Mucosa of descending colon (tissue), 3 donors: ENCODE measurements at places on chromosomes 5 and 9. TPM values are rescaled to one million over a fixed set of nuclear protein-coding genes. Genes with fewer than 3 reads are reported as not detected.

- DNase-seq: no peak
Measured at GRCh38 chr5:89441965-89442364, 559.0 kb upstream of the MEF2C start.

DNA sequence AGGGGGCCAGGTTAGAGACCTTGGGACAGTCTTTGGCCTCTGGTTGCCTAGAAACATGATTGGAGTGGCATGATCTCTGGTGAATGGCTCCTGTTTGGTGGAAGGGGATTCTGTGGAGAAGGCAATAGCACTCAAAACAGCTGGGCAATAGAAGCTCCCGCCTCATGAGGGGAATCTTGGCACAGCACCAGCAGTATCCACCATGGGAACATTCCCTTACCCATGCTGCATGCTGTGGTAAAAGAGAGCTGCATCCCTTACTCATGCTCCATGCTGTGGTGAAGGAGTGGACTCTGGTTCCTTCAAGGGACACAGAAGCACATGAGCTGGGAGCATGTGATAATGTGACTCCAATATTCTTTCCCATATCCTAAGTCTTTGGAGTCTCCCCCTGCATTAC is 160.6 kb downstream of the PJA2 start:
- no peak for DNase-seq

- no peak for DNase-seq
Measured at GRCh38 chr9:77374266-77374665, 196.9 kb downstream of the VPS13A start.

GRCh38 chr5:125049721-125050702 is 303.6 kb upstream of the ZNF608 start:
- DNase-seq: no peak

GRCh38 chr9:38160613-38161215 is 91.7 kb upstream of the SHB start:
- peak; percentile 62 for DNase-seq

DNA sequence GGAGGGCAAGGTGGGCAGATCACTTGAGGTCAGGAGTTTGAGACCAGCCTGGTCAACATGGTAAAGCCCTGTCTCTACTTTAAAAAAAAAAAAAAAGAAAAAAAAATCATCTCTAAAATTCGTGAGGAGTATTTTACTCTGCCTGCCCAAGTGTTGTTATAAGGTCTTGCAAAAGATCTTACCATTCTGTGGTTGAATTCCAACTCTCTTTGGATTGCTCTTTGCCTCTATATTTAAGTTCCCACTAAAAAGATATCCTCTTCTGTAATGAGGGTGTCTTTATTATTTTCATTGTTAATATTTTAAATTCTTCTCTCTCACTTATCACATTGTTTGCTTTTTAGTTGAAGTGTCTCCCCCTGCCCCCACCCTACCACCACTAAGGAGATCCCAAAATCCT is 33.4 kb downstream of the CREBRF start:
- no peak for DNase-seq

DNA sequence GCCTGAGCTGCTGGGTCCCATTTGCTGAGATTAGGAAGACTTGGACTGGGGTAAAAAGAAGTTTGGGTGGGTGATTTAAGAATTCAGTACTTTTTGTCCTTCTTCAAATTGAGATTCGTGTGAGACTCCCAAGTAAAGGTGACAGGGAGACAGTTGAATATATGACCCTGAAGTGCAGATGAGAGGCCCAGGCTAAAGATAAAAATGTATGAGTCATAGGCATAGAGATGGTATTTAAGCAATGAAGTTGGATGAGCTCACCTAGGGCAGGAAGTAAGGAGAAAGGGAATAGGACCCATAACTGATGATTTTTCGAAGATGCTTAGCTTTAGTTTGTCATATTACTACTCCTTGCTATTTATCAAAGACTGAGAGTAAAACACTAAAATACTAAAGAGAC is 255.9 kb upstream of the ADRA1B start:
- no peak for DNase-seq

GRCh38 chr9:35432076-35432475 is 57.8 kb upstream of the RUSC2 start:
- no peak for DNase-seq

- no peak for DNase-seq
Measured at GRCh38 chr9:134716067-134716466, 74.5 kb downstream of the COL5A1 start.

DNA sequence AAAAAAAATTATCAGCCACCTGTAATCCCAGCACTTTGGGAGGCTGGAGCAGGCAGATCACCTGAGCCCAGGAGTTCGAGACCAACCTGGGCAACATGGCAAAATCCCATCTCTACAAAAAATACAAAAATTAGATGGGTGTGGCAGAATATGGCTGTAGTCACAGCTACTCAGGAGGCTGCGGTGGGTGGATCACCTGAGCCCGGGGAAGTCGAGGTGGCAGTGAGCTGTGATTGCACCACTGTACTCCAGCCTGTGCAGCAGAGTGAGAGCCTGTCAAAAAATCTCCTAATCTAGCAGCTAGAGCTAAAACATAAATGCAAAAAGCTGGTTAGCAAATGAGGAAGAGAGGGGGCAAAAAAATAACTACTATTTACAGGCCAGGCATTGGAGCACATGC is 12.0 kb downstream of the PSMB7 start:
- no peak for DNase-seq

DNA sequence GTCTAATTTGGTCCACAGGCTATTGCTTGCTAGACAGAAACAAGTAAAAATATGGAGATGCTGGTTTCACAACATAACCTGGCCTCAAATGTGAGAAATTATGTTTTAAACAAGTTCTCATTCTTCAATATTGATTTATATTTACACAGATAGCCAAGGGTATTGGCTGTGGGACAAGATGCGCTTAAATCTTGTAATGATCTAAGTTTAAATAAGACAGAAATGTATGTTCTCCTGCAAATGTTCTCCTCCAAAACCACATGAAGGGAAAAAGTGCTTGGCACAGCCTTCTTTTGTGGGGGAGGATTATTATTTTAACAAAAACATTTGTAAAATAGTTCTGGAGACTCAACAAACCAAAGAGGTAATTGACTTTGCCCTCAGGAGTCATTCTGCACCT is 356.0 kb downstream of the DMAC1 start:
- no peak for DNase-seq

DNA sequence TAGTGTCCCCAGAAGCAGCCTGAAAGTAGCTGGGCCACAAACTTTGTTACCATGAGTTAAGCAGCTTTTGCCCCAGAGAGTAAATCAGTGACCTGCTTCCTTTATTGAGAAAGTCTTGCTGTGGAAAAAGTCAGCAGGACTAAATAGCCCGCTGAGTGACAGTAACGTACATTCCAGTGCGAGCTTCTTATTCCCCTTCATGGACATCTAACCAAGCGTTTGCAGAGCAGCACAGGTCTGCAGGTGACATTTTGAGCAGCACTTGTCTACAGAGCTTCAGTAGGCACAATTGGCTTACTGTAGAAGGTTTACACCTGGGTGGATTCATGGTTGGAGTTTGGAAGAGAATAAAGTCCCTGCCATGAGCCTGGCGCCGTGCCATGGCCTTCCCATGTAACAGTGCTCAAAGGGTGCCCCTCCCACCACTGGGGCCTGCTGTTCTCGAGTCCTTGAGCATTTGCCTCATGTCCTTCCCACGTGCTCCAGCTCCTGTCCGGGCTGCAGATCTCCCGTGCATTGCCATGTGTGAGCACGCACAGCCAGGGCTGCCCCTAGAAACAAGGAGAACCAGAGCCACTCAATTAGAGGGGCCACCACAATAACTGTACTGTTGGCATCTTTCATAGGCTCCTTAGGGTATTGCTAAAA is 41.3 kb upstream of the GRHPR start:
- no peak for DNase-seq

DNA sequence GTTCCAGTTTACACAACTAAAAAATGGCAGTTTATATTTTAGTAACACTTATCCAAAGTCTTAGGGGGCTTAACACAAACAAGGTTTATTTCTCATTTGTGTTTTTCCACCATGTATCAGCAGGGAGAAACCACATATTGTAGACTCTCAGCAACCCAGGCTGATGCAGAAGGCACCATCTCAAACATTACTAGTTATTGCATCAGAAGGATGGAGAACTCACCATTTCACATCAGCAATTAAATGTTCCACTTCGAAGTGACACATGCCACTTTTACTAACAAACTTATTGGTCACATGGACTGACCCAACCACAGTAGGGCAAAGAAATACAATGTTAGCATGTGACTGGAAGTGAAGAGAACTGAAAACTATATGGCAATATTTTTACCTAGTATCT is 22.5 kb upstream of the SMC2 start:
- no peak for DNase-seq

DNA sequence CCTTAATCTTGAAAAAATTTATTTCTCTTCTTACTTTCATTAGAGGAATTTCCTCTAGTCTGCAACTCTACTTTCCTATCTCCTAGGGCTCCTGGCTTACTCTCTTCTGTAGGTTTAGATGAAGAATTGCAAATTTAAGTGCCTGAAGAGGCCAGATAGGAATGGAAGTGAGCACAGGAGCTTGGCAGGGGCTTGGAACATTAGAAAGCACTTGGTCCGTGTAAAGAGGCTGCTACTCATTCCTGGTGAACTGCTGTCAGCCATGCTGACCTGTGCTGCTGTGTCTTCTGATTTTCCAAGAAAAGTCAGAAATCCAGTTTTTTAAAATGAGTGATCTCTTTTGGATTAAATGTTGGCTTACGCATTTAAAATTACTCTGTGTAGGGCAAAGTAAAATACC is 210.9 kb upstream of the CLINT1 start:
- DNase-seq: no peak

DNA sequence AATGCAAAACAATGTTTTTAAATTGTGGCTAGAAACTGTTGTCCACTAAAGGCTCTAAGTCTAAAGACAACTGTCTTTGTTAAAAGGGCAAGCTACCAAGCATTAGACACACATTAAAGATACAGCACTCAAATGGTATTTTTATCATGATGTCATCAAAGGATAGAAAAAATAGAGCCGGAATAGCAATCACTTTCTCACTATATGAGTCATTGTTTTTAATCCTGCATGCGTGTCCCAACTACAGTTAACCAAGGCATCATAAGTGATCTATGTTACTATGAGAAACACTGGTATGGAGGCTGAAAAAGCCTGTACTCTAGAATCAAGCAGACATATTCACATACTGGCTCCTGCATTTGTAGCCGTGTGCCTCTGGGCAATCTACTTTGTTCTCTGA is 1.9 kb upstream of the PJA2 start:
- DNase-seq: no peak

- no peak for DNase-seq
Measured at GRCh38 chr5:124998520-124998919, 252.1 kb upstream of the ZNF608 start.

DNA sequence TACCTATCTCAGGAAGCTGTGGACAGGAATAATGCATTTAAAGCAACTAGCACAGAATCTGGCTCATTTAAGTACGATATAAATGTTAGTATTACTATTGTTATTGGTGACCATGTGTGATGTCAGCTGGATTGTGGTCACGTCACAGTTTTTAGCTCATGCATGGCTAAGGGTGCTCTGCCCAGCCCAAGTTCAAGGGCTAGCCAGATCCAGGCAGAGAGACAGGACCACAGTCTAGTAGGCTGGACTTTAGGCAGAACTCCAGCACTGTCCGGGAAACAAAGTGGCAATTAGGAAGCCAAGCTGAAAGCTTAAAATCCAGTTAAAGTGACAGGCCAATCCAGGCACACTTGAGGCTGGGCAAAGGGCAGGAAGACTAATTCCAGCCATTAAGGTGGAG is 273.6 kb downstream of the ADAMTSL1 start:
- DNase-seq: no peak

DNA sequence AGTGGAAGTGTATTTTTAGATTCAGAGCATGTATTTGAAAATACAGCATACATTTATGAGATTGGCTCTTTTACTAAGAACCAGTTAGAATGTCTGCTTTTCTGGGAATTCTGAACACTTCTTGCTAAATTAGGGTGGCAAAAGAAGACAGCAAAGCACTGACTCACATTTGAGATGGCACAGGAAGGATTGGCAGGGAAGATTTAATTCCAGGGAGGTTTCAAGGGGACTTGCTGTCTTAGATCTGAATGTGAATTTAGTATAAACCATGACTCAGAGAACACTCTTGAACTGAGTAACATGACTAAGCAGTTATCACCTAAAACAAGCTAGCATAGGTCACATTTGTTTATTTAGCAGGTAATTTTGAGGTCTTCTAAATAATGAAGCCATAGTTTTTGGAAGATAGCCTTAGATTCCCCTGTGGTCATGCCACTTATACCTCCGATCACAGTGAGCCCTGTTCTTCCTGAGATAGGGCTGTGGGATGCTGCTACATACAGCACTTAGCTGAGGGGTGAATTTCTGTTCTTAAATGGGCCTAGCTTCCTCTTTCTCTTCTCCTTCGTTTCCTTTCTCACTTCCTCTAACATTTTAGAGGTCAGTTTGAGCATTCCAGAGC is 173.8 kb downstream of the PCSK1 start:
- DNase-seq: no peak

DNA sequence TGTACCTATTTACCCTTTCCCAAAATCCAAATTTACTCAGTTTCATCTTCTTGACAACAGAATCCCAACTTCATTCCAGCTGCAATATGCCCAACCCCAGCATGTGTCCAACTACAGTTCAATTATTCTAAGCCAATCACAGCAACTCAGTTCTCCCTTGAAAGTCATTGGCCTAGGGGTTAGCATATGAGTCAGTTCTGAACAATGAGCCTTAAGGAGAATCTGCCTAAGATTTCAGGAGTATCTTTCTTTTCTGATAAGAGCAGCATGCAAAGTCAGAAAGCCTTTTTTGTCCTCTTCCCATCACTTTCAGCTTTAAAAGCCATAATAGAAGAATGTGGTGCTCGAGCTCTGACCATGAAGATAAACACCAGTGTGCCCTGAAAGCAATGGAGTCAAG is 44.4 kb upstream of the RASGRF2 start:
- no peak for DNase-seq

GRCh38 chr9:123823194-123823947 is 106.6 kb downstream of the DENND1A start:
- no peak for DNase-seq

DNA sequence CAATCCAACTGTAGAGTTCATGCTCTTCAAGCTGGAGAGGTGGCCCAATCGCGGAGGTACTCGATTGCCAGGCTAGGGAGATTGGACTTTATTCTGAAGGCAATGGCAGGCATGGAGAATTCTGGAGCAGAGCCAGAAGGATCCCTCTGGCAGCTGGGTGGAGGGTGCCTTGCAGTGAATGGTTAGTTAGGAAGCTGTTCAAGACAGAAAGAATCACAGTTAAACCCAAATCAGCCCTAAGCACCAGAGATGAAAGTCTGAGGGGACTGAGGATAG is 182.4 kb downstream of the RGS3 start:
- no peak for DNase-seq

The SEMA6A gene
- 106 TPM for total RNA-seq

The CDH9 gene
- not detected for total RNA-seq

The ZBTB34 gene
- total RNA-seq: 7.7 TPM

The NUTM2G gene
- total RNA-seq: not detected

The MYORG gene
- 48.8 TPM for total RNA-seq

The LCN6 gene
- 4.7 TPM for total RNA-seq

The ISOC1 gene
- total RNA-seq: 21.3 TPM

The SARDH gene
- 0.23 TPM for total RNA-seq

The SLC27A4 gene
- 36.5 TPM for total RNA-seq

The RLN2 gene
- 0.58 TPM for total RNA-seq

The GKAP1 gene
- total RNA-seq: 17.9 TPM
